Stimulated activated CD4-positive, alpha-beta T cell treated with anti-CD3 and anti-CD28 coated beads, TNF-alpha, amount 100 ng/mL, for 4 hours (primary cell): ENCODE measurements at places on chromosomes 3 and 15.
A peak's percentile ranks its signal among the peaks of the same experiment; 100 is the strongest.

- no peak for DNase-seq
These were observed 225.5 kb downstream of the ARPP21 start for GRCh38 chr3:35864871-35865270.

DNA sequence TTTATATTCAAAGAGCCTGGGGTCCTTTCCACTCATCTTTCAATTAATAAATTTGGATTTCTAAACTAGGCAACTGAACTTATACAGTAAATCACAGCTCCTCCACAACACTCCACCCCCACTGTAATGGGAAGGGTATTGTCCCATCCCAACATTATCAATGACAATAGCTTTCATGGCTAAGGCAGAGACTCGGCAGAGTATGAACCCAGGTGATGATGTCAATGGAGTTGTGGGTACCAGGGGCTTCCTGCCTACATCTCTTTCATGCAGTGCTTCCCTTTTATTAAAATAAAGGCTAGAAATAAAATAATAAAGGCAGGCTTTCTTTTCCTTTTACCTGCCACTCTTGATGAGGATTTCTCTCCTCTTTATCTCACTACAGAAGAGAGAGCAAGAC lies 109.5 kb downstream of the ADAM10 start:
- no peak for DNase-seq

DNA sequence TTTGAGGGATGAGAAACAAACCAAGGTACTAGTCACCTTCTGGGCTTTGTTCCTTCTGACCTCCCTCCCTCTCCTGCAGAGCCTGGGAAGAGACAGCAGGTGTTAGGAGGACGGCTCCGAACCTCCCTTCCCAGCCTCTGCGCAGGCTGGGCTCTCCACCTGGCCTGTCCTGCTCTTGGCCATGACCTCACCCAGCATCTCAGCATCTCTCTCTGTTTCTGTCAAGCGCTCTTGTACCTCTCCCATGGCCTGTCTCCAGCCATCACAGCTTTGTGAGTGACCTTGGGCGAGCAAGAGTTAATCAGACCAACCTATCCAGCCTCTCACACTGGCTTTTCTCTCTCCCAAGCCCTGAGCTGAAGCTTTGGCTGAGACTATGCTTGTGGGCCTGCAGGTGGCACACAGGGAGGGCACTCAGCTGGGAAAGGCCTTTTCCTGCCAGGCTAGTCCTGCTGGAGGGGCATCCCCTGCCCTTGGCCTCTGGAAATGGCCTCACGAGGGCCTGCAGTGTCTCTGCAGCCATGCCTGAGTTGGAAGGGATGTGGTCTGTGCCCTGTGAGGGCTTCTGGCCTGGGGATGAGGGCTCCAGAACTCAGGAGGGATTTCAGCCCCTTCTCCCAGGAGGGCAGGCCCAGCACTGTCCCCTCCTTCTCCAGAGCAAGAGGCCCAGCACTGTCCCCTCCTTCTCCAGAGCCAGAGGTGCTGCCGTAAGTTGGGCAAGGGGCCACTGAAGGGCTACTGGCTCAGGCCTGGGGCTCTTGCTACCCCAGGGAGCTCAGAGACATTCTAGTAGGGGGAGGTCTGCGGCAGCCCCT lies 2.1 kb downstream of the CHST13 start:
- DNase-seq, result no peak

DNA sequence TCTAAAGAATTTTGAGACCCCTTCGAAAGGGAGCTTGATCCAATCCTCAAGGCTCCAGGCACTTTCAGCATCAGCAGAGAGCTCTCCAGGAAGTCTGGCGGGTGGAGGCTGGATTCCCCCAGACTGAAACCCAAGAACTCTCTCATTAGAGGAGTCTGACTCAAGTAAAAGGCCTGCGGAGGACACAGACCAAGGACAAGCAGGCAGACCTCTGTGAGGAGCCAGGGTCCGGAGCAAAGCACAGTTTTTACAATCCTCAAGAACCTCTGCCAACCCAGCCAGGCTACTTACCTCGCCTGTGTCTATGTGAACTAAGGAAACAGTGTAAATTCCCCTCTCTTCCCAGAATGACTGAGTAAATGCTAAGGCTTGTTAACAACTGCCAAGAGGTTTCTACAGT lies 86.2 kb downstream of the FBN1 start:
- no peak for DNase-seq

GRCh38 chr3:41693799-41694198 lies 268.1 kb downstream of the ULK4 start:
- no peak for DNase-seq

GRCh38 chr3:59766200-59766872 lies 716.5 kb upstream of the CFAP20DC start:
- no peak for DNase-seq

DNA sequence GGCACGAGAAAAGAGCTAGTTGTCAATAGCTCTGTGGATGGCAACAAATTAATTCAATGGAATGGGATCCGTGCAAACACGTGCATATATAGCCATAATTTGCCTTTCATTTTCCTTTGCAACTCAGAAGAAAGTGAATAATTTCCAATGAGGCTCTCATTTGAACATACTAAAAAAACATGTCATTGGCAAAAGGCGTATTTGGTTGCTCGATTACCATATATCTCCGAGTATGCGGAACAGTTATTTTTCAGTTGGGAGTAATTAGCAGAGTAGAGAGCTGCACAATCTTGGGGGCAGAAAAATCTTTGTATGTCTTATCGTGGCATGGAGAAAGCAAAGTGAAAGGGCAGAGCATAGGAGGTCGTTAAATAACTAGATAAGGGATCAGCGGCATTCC lies 257.4 kb downstream of the SV2B start:
- DNase-seq, result no peak

GRCh38 chr3:131348911-131349310 lies 32.7 kb upstream of the NUDT16 start:
- no peak for DNase-seq

GRCh38 chr15:43253431-43254403 lies 13.0 kb downstream of the TGM5 start:
- no peak for DNase-seq

GRCh38 chr15:92617549-92618520 lies 37.7 kb downstream of the FAM174B start:
- DNase-seq, result no peak

GRCh38 chr3:101829437-101829830 lies 19.9 kb upstream of the NFKBIZ start:
- no peak for DNase-seq

DNA sequence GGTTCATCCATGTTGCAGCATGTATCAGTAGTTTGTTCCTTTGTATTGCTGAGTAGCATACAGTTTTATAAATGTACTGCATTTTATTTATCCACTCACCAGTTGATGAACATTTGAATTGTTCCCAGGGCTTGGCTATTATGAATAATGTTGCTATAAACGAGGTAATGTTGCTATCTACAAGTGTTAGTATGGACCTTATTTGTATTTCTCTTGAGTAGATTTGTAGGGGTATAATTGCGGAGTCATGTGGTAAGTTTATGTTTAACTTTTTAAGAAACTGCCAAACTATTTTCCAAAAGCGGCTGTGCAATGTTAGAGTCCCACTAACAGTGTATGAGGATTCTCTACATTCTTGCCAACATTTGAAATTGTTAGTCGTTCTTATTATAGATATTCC lies 13.0 kb downstream of the GPR160 start:
- DNase-seq, result no peak

GRCh38 chr3:197293605-197294237 lies 4.7 kb downstream of the DLG1 start:
- no peak for DNase-seq

- no peak for DNase-seq
These were observed 4.3 kb upstream of the CPN2 start for GRCh38 chr3:194355379-194355778.

- peak; percentile 10 for DNase-seq
These were observed 1.4 kb downstream of the MORF4L1 start for GRCh38 chr15:78873793-78874765.

- no peak for DNase-seq
These were observed 60.4 kb upstream of the CHD2 start for GRCh38 chr15:92839696-92840095.

DNA sequence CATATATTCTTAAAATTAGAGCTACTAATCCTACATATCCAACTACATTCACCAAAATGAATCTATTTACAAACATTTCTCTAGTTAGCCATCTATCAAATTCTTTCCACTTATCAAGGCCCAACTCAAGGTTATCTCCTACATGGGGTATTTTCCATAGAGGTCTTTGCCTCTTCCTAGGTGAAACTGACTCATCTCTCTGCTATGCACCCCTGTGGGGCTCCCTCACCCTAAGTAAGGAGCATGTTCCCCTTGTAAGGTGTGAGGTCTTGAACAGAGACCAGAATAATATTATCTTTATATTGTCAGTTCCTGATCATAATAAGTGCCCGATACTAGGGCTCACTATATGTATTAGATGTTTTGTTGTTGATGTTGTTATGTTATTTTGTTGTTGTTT lies 74.6 kb upstream of the TSC22D2 start:
- DNase-seq, result no peak

DNA sequence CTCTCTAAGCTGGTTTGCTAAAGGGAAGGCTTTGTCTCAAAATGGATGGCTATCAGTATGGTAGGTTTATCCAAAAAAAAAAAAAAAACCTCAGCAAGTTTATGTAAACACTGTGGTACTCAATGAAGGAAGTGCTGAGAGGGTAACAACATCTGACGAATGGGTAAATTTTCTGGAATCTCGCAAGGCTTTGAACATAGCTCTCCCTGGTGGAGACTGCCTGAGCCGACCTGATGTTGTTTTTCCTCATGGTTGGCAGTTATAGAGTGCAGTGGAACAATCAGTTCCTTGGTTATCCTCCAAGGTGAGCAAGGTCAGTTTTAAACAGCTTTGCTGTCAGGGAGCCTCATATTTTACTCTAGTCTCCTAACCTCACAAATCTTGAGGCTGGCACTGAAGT lies 94.6 kb downstream of the ZPLD1 start:
- no peak for DNase-seq

DNA sequence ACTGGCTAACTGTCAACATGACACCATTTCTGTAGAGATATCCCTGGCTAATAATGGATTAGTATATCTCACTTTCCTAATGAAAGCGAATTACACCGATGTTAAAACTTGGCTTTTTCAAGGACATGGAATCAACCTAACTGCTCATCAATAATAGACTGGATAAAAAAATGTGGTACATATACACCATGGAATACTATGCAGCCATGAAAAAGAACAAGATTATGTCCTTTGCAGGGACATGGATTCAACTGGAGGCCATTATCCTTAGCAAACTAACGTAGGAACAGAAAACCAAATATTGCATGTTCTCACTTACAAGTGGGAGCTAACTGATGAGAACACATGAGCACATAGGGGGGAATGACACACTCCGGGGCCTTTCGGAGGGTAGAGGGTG lies 62.6 kb downstream of the ZIC1 start:
- DNase-seq, result no peak

DNA sequence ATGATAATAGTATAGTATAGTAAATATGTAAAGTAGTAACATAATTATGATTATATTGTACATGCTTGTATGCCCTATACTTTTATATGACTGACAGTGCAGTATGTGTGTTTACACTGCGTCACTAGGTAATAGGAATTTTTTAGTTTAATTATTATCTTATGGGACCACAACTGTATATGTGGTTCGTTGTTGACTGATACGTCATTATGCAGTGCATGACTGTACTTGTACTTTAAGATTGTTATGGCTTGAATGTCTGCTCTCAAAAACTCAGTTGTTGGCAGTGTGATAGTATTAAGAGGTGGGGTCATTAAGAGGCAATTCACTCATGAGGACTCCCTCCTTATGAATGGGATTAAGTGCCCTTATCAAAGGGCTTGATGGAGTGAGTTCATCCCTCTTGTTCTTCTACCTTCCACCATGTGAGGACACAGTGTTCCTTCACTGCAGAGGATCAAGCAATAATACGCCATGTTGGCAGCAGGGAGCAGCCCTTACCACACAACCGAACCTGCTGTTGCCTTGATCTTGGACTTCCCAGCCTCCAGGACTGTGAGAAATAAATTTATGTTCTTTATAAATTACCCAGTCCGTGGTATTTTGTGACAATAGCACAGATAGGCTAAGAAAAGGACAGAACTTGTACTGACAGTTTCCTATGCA lies 152.2 kb downstream of the NEK11 start:
- no peak for DNase-seq

GRCh38 chr3:13420045-13420830 lies at the start of gene NUP210:
Gene NUP210, minus strand, starts transcription at chr3:13420322. Its CDS starts 96 bp downstream, at chr3:13420226.
- DNase-seq, result no peak

DNA sequence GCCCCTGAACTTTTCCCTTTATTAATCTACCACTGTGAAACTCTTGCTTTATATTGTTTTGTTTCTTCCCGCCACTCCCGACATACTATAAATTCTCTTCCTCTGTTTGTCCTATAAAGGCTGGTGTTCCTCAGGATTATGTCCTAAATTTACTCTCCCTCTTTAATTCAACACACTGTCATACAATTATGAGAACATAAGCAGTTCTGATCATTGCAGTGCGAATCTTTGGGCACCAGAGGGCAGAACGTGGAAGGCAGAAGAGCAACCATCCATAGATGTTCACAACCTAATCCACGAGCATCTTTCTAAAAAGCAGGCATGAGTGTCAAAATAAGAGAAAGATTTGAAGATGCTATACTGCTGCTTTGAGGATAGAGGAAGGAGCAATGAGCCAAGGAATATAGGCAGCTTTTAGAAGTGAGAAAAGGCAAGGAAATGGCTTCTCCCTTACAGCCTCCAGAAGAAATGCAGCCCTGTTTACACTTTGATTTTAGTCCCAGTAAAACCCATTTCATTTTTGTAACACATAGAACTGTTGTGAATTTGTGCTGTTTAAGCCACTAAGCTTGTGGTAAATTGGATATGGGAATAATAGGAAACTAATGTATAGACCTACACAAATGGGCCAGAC lies 179.4 kb downstream of the GBE1 start:
- no peak for DNase-seq

- no peak for DNase-seq
These were observed 39.0 kb upstream of the IGF1R start for GRCh38 chr15:98609144-98609852.

- DNase-seq, result no peak
These were observed 43.8 kb upstream of the TLE3 start for GRCh38 chr15:70141376-70142071.

DNA sequence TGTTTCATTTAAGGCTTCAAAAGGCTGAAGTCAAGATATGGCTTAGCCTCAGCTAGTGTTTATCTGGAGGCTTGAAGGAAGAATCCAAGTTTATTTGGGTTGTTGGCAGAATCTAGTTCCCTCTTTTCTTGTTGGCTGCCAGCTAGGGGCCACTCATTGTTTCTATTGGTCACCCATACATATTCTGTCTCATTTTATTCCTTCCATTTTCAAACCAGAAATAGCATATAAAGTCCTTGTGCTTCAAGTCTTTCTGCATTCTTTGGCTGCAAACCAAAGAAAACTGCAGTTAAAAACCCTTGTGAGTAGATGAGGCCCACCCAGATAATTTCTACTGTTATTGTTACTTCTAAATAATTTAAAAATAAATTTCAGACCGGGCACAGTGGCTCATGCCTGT lies 301.7 kb downstream of the OXSM start:
- no peak for DNase-seq

GRCh38 chr3:117192888-117193287 lies 483.3 kb downstream of the TUSC7 start:
- no peak for DNase-seq

- DNase-seq, result no peak
These were observed 14.0 kb upstream of the CCDC80 start for GRCh38 chr3:112654979-112655378.
